ENCODE measurements at places on chromosomes 2 and 18. TPM values are rescaled to one million over a fixed set of nuclear protein-coding genes. Genes with fewer than 3 reads are reported as not detected.

The SERPINB3 gene
- not detected for total RNA-seq

The GALNT3 gene
- 1.0 TPM for total RNA-seq

The C2orf81 gene
- total RNA-seq = 0.52 TPM

The SF3B6 gene
- 88.2 TPM for total RNA-seq

The CENPA gene
- total RNA-seq = 2.6 TPM

The LIMS3 gene
- total RNA-seq = 1.6 TPM

The SLC40A1 gene
- 97.6 TPM for total RNA-seq

Measured in skeletal muscle tissue (tissue), 5 donors.